Suppressor macrophage (primary cell): ENCODE measurements at places on chromosomes 12 and 14.

DNA sequence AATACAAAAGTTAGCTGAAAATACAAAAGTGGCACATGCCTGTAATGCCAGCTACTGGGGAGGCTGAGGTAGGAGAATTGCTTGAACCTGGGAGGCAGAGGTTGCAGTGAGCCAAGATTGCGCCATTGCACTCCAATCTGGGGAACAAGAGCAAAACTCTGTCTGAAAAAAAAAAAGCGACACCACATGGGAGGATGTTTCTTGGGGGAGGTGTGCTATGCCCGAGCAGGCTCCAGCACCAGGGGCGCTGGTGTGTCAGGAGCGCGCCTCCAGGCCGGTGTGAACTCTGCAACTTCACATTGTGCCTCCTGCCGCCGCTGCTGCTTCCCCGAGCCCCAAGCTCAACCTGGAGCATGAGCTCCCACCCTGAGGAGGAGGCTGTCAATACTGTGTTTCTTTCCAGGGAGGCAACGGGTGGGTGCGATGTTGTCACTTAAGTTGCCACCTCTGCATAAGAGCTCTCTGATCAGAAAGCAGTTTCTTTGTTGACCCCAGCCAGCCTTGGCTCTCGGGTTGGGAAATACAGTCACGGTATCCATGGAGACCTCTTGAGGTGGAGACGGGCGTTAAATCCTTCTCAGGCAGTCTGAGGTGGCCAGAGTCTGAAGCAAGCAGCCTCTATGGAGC is 18.9 kb downstream of the DEGS2 start:
- DNase-seq: no peak

- peak; percentile 38 for DNase-seq
These were observed 18.0 kb upstream of the NRDE2 start for GRCh38 chr14:90349739-90350138.

- no peak for DNase-seq
These were observed 169.2 kb downstream of the TMTC2 start for GRCh38 chr12:82855872-82856271.

GRCh38 chr12:7512553-7512952 is 9.0 kb upstream of the CD163 start:
- peak; percentile 96 for DNase-seq

DNA sequence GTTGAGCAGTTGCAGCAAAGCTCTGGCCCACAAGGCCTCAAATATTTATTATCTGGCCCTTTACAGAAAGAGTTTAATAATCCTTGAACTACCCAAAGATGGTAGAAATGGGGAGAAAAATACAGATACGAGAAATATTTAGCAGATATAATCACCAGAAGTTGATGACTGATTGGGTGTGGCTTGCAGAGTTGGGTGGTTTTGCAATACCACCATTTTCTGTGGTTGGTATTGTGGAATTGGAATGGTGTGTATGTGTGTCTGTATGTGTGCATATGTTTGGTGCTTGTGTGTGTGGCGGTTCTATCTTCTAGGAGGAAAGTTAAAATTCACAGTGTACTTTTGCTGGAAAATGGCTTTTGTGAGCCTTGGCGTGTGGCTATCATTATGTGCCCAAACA is 85.4 kb upstream of the MANSC4 start:
- DNase-seq: no peak

DNA sequence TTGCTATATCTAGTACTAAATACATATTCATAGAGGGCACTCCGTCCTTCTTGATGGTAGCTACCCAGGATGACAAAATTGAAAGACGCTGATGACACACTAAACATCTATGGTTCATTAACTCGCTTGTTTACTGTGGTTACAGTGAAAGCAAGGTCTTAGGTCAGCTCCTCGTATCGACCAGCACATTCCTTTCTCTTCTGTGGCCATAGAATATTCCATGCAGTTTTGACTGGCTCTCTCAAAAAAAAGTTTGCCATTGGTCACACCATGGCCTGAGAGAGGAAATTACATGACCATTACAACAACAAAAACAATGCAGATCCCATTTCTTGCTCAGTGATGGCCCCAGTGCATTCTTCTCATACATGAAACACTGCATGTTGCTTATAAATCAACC is 411.4 kb upstream of the SOX5 start:
- no peak for DNase-seq

GRCh38 chr14:76426161-76426696 is 50.3 kb downstream of the ESRRB start:
- no peak for DNase-seq

DNA sequence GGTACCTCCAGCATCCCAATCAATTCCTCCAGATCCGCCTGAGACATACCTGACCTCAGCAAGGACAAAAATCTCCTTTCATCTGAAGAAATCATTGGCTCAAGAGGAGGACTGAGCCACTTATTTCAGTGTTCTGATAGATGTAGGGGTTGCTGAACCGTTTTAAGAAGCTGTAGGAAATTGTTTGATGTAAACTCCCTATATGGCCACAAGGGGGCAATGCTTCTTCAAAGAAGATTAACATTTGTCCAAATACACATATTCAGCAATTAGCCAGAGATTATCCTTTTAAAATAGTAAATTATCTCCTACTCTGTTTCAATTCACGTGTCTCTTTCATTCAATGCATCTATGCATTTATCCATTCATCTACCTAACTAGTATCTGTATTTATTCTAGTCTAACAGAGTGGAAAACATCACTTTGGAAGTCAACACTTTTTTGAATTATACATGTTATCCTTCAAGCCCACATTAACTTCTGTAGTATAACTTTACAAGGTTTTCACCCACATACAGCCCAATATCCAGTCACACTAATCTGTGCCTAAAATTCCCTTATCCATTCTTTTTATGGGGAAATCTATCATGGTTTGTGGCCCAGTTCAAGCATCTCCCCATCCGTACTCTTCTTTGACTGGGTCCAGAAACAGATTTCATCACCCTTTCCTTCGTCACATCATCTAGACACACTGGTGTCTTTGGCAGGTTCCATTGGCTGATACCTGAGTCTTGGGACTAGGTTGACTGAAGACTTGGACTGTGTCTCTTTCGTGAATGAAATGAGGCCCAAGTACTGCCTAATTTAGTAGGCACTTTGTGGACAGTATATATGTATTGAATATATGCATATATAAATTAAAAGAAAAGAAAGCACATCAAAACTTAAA is 411.0 kb upstream of the OR4E1 start:
- DNase-seq: peak; percentile 66

DNA sequence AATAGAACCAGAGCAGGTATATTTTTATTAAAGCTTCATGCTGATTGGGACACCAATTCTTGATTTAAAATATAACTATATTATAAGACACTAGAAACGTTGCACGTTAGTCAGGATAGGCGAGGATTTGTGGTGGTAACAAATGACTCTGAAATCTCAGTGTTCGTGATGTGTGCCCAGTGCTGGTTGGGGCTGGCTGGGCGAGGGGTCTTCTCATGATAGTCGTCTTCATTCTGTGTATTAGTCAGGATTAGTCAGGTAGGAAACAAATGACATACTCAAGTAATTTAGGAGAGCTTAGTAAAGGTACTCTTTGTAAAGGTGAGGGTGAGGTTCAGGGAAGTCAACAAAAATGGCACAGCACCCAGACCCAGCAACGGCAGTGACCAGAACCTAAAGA is 73.9 kb upstream of the HIF1A start:
- no peak for DNase-seq

- DNase-seq: no peak
These were observed 12.1 kb downstream of the SLC10A1 start for GRCh38 chr14:69784942-69785341.

- no peak for DNase-seq
These were observed 183.7 kb upstream of the NTF3 start for GRCh38 chr12:5248230-5248629.

GRCh38 chr12:113792450-113792849 is 173.7 kb downstream of the RBM19 start:
- DNase-seq: no peak

DNA sequence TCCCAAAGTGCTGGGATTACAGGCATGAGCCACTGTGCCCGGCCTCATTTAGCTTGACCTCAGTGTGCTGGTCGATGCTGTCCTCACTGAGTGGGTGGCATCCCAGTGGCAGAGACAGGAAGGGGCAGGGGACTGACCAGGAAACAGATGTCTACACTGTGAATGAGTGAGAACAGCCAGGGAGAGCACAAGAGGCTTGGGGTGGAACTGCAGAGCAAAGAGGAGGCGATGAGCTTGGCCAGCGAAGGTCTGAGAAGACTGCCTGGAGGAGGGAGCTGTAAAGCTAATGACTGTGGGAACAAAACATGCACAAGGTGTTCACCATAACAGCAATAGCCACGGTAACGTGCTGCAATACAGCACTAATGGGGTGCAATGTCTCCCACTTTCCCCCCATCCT is 57.2 kb upstream of the BEGAIN start:
- peak; percentile 14 for DNase-seq

DNA sequence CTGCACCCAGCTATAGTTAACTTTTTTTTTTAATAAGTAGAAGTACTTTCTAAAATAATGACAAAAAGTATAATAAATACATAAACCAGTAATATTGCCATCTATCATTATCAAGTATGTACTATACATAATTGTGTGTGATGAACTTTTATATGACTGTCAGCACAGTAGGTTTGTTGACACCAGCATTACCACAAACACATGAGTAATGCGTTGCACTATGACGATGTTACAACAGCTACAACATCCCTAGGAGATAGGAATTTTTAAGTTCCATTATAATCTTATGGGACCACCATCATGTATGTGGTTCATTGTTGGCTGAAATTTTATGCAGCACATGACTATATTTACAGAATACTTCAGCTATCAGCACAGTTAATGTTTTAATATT is 62.9 kb upstream of the VSX2 start:
- peak; percentile 35 for DNase-seq

DNA sequence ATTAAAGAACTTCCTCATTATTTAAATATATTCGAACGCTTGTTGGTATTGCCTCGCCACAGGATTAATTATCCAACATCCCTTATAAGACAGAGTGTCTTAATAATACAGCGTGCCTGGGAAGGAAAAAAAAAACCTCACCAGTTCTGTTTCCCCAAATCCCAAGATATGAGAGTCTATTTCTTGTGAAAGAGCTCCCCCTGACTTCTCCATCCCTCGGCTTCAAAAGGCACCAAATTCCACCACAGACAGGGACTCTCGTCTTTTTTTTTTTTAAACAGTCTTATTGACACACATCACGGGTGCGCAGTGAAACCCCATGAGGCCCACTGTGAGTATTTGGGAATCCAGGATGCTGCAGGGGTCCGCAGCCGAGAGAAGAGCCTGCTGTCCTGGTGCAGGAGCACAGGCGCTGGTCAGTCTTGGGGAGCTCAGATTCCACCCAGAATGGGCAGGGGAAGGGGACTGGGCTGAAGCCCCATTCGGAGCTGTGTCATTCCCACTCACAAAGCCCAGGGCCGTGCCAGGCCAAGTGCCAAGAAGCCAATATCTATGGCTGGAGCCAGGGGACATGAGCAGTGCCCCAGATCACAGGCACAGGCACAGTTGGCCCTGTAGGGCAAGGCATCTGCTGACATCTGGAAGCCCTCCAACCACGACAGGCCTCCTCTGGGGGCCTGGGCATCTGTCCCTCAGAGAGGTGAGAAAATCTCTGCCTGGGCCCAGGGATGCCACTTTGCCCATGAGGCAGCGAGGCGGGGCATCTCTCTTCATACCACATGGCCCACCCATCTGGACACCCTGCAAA is 71.9 kb downstream of the BCL11B start:
- DNase-seq: peak; percentile 34

GRCh38 chr14:77455966-77456640 is 1.3 kb downstream of the VIPAS39 start:
- no peak for DNase-seq

GRCh38 chr14:96035456-96035855 is 3.7 kb upstream of the C14orf132 start:
- DNase-seq: no peak

- DNase-seq: no peak
These were observed 348.1 kb upstream of the RPL10L start for GRCh38 chr14:46999661-47000060.

DNA sequence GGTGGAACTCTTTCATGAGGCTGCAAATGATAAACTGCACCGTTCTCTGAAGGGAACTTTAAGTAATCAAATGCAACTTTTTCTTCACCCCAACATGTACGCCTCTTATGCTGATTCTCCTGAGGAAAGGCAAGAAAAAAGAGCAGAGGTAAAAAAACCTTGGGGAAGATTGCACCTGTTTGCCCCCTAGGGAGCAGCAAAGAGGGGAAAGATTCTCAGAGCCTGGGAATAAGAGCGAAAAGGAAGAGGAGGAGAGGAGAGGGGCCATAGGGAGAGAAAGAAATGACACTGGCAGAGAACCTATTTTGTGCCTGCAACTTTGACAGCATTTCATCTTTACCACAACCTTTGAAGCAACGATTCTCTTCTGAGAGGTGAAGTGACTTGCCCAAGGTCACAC is 254.6 kb downstream of the KSR2 start:
- DNase-seq: no peak

GRCh38 chr12:25583545-25583944 is 30.5 kb upstream of the LMNTD1 start:
- DNase-seq: no peak

DNA sequence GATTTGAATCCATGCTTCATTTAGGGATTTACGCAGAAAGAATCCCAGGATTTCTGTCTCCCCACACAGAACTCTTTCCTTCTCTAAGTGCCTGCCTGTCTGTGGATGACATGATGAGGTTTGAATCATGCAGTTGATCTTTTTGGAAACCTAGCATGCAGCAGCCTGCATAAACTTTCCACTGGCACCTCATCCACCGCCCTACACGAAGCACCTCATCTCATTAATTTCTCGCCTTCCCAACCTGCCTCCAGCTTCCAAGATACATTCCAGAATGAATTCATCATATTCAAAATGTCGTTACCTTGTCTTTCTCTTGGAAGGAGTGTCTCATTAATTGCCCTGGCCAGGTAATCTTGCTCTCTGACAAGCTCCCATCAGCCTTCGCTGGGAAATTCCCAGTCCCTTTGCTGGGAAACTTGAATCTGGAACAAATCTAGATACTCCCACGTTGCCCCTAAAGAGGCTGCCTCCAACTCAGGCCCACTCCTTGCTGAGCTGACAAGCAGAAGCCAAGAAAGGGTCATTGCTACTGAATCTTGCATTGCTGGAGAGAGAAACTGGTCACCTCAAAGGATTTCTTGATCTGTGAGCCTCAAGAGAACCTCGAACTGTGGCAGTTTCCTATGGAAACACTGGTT is 48.2 kb downstream of the SERPINA3 start:
- DNase-seq: no peak

DNA sequence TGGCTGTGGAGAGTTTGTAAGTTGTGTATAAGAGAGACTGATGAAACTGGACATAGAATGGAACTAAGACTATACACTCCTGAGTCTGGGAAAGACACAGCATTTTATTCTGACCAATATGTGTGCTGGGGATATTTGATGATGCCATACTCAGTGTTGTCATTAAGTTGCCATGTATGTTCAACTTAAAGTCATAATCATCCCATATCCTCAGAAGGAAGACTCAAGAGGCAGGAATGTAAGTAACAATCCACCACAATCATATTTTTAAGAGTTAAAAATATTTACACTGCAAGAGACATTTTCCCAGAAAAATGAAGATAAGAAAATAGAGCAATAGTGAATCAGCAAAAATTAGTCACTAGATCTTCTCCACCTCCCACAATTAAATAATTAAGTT is 120.1 kb downstream of the MDGA2 start:
- DNase-seq: no peak
